ENCODE measurements at places on chromosomes 13 and 19.

- DNase-seq: no peak
Measured at GRCh38 chr13:53064731-53065130, 36.1 kb downstream of the OLFM4 start.

DNA sequence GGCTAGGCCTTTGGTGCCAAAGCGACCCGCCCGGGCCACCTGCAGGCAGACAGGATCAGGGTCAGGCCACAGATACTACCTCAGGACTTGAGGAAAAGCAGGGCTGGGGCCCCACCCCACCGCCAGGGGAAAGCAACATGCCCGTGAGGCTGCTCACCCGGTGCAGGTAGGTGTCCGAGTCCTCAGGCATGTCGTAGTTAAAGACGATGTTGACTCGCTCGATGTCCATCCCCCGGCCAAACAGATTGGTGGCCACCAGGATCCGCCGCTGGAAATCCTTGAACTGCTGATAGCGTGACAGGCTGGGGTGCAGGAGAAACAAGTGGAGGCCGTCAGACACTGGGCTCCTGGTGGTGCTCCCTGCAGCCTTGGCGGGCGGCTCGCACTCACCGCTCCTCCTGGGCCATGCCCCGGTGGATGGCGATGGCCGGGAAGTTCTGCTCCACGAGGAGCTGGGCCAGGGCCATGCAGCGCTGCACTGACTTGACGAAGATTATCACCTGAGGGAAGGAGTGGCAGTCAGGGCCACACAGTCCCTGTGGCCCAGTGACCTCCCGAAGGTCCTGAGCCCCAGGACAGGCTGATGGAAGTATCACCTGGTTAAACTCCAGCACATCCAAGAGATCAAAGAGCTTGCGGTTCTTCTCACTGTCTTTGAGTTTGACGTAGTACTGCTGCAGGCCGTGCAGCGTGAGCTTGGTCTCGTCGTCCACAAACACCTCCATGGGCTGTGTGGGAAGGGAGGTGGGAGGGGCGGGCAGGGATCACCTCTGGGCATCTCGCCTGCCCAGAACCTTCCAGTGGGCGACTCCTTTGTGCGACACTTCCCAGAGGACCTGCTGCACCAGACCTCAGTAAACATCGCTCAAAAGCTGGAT is 9.8 kb downstream of the DDX39A start:
- no peak for DNase-seq

DNA sequence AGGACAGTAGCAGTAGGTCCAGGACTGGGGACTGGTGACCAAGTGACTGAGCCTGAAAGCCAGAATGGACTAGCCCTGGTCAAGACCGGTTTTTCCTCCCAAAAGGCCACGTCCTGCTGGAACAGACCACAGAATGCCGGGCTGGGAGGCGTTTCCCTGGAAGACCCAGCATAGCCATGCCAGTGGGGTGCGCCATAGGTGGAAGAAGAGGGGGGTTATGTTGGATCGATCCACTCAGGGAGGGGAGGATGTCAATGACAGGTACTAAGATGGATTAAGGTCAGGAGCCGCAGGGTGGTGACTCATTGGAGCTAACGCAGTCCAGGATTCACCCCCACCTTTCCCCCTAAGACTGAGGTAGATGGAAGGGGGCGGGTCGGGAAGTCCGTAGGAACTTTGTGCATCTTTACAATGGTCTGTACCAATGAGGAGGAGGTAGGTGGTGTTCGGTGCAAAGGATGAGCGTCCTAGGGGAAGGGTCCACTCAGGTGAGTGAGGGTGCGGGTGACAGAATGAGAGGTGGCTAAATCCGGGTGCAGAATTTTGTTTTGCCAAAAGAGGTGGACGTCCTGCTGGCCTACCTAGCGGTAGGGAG is 21.0 kb downstream of the VASP start:
- DNase-seq: no peak

GRCh38 chr13:46995874-46996273 is 99.0 kb upstream of the HTR2A start:
- no peak for DNase-seq

GRCh38 chr13:111534751-111535522 is 214.5 kb downstream of the TEX29 start:
- no peak for DNase-seq

DNA sequence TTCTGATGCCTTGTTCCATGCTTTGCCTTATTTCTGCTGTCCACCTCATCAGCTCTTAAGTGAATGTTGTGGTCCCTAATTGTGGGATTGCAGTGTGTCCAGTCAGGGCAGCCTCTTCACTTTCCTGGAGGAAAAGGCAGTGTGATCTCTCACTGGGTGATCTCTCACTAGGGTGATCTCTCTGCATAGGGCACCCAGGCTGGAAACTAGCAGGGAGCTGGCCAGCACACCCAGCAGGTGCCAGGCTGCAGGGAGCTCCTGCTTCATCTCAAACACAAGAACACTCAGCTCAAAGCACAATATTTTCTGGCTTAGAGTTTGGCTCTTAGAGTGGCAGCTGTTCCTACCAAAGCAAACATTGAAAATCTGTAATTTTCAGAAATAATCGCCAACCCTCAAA is 36.5 kb upstream of the TSHZ3 start:
- DNase-seq: no peak

- DNase-seq: no peak
Measured at GRCh38 chr13:51193387-51193786, 28.8 kb upstream of the FAM124A start.

GRCh38 chr19:51094696-51095279 is 12.1 kb upstream of the KLK14 start:
- no peak for DNase-seq

DNA sequence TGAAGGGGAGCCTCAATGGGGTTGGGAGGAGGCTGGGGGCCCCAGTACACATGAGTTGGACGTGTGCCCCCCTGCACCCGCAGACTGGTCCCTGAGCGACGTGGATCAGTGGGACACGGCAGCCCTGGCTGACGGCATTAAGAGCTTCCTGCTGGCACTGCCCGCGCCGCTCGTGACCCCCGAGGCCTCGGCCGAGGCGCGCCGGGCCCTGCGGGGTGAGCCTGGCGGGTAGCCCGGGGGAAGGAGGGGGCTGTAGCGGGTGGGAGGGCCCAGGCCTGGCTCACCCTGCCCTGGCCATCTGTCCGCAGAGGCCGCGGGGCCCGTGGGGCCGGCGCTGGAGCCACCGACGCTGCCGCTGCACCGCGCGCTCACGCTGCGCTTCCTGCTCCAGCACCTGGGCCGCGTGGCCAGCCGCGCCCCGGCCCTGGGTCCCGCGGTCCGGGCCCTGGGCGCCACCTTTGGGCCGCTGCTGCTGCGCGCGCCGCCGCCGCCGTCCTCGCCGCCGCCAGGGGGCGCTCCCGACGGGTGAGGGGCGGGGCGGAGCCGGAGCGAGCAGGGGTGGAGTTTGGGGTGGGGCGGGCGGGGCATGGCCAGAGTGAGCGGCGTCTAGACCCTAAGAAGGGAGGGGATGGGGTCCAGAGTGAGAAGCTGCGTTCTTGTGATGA is 8.1 kb downstream of the PIK3R2 start:
- peak; percentile 53 for DNase-seq

DNA sequence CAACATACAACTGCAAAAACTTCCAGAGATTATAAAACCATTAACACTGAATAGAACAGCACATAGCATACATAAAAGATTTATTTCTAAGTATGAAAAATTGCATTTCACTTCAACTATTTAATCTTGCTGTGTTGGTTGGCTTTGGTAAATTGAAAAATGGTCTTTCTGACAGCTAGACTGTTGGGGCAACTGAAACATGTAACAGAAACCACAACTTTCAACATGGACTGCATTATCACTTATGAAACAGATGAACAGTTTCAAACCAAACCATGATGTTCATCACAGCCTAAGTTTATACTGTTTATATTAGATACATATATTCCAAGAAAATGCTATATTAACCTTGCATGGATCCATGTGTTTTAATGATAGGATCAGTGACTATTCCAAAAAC is 324.1 kb upstream of the PCDH9 start:
- DNase-seq: no peak

All from bone marrow (tissue), 2 donors.